Erythroblast (primary cell): ENCODE measurements at places on chromosomes 5 and 9.

GRCh38 chr5:59693492-59694309 lies 199.8 kb downstream of the PDE4D start:
- no peak for DNase-seq

DNA sequence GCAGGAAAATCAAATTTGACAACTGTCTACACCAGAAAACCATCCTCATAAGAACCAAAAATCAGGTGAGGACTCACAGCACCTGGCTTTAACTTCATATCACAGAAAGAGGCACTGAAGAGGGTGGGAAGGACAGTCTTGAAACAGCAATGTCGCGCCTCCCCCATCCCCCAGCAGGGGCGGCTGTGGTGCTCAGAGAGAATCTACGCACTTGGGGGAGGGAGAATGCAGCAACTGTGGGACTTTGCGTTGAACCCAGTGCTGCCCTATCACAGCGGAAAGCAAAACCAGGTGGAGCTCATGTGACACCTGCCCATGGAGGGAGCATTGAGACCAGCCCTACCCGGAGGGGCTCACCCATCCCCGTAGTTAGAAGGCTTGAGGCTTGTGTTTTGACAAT lies 191.8 kb downstream of the MSX2 start:
- no peak for DNase-seq

DNA sequence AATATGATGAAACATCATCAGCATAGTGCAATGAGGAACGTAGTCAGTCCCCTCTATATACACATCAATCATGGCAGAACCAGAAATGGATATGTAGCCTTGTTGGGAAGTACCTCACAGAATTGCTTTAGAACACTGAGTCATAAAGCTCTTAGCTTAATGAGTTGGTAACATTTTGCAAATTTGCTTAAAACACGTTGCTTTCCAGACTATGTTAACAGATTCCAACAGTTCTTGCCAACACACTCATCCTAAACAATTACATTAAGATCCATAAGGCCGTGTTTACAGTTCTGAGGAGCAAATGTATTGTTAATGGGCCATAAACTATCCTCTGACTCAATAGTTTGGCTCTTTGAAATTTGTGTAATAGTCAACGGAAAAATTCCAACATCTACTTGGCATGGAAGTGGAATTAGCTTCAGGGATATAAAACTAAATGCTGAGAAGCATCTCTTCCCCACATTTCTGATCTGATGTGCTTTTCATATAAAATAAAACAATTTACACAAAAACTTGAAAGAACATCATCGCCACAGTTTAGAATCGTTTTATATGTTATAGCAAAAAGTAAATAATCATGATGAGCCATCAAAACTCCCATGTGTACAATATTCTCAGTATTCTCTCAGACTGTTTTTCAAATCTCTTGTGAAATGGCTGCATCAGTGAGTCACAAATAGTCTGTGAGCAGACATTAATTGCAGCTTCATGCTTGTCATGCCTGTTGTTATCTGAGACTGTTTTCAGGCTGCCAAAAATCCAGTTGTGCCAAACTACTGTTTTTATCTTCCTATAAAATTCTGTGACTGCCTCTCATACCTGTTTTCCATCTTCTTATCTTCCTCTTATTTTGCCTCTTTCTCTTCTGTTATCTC lies 291.9 kb downstream of the COX7C start:
- peak; percentile 5 for DNase-seq

GRCh38 chr5:105735704-105736103 lies 1935.0 kb downstream of the EFNA5 start:
- DNase-seq: no peak

- DNase-seq: no peak
Observed at GRCh38 chr5:13488254-13488931, 456.1 kb downstream of the DNAH5 start.

DNA sequence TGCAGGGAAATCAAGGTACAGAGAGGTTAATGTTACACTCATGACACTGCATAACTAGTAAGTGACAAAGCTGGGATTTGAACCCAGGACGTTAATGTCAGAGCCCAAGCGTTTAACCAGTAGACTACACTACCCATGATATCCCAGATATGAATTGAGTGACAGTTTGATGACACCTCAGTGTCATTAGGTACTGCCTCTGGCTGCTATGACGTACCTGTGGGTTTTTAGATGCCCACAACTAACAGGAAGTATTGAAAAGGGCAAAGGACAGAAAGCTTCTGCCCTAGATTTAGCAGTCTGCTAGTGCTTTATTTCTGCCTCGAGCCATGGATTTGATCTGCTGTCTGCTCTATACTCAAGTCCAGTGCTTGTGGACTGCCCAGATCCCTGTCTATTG lies 56.2 kb downstream of the GLRA1 start:
- no peak for DNase-seq

- DNase-seq: no peak
Observed at GRCh38 chr5:59837071-59837470, 56.5 kb downstream of the PDE4D start.

- DNase-seq: no peak
Observed at GRCh38 chr5:16000056-16000455, 179.5 kb downstream of the MARCHF11 start.

GRCh38 chr9:86286278-86286677 lies 3.9 kb upstream of the ISCA1 start:
- DNase-seq: peak; percentile 89

DNA sequence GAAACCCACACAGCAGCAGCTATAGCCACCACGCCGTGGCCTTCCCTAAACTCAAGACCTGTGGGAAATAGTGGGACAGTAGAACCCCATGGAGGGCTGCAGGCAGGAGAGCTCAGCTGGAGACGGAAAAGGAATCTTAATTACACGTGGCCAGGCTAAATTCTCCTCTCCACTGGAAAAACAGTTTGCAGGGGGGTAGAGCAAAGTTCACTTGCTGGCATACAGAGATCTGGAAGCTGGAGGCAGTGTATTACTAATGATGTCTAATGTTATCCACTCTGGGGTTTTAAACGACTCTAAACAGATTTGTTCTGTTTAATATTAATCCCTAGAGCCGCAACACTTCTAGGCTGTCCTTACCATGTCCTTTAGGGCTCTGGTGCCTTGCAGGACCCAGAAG lies 257.1 kb downstream of the SAXO1 start:
- DNase-seq: no peak

- no peak for DNase-seq
Observed at GRCh38 chr9:135989722-135990467, 28.7 kb upstream of the UBAC1 start.

- no peak for DNase-seq
Observed at GRCh38 chr5:31630931-31631330, 8.0 kb upstream of the PDZD2 start.

- DNase-seq: no peak
Observed at GRCh38 chr5:74493411-74493810, 147.1 kb downstream of the ENC1 start.

- no peak for DNase-seq
Observed at GRCh38 chr9:90921104-90921503, 119.5 kb downstream of the SYK start.

DNA sequence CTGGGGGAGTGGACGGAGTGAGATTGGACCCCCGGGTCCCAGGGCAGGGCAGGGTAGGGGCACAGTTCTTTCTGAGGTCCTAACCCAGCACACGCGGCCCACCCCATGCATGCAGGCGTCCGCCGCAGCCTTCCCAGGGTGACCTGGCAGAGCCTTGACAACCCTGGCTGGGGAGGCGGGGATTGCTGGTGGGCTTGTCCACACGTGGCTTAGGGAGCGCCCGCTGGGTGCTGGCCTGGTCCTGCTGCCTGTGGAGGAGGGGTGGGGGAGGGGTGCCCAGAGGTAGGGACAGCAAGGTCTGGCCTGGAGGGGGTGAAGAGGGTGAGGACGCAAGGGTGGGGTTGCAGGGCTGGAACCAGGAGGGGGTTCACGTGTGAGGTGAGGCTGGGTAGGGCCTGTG lies 6.0 kb downstream of the RXRA start:
- no peak for DNase-seq

DNA sequence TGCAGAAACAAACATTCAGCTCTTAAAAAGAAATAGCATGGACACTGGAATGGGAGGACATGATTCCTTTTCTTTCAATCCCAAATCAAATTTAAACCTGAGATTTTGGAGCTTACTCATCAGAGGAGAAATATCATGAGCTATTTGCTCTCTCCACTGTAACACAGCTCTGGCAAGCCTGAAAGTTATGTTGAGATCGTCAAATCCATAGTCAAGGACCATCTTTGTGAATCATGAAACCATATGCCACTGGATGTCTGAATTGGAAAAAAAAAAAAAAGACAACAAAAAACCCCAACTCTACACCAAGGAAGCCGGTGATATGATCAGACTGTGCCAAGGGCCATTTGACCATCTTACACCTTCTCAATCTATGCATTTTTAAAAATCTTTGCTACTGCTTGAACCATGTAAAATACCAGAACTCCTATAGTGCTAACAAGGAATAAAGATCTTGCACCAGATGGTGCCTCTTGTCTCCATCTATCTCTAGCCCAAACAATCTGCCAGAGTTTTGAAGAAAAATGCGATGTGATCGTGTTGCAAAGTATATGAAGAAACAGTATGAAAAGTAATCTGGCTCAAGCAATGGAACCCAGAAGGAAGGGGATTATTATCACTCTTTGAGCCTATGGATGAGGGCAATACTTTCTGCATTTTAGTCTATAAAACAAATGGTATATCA lies 138.1 kb upstream of the MEF2C start:
- no peak for DNase-seq

- DNase-seq: no peak
Observed at GRCh38 chr5:124333298-124333979, 413.0 kb downstream of the ZNF608 start.

DNA sequence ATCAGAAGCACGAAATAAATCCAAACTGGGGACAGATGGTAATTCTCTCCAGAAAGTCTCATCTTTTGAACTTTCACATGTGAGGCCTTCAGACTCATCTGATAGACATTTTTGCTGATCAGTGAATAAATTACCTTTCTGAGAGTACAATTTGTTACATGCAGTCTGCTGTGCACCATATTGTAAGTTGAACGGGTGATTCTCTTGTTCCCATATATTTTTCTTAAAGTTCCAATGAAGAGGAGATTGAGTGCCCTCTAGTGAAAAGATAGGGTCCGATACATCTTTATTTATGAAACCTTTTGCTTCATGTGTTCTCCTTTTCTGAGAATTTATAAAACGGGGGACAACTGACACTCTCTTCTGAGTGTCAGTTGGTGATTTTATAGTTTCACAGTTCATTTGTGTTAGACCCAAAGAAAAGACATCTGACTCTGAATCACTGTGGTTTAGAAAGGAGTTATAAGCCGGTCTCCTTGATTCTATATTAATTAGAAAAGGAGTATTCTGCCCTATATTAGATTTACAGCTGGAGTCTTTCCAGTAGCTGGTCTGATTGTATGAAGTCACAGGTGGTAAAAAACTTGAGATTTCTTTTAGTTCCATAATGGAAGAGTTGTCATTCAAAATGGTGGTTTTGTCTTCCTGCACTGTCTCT lies 30.4 kb downstream of the GNG10 start:
- DNase-seq: peak; percentile 41

DNA sequence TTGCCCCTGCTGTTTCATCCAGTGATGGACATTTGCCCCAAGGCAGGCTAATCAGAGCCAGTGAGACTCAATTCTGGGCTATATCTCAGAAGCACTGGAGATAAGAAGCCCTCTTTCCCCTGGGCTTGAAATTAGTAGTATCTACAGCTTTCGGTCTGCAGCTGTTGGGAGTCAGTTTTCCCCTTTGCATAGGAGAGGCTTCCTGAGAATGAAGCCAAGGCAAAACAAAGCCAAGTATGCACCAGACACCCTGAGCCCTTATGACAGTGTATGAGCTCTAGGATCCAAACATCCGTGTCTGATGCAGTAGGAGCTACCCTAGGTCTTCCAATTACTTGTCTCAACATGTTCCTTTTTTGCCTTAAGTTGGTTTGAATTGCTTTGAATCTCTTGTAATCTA lies 79.2 kb upstream of the PANK3 start:
- no peak for DNase-seq

DNA sequence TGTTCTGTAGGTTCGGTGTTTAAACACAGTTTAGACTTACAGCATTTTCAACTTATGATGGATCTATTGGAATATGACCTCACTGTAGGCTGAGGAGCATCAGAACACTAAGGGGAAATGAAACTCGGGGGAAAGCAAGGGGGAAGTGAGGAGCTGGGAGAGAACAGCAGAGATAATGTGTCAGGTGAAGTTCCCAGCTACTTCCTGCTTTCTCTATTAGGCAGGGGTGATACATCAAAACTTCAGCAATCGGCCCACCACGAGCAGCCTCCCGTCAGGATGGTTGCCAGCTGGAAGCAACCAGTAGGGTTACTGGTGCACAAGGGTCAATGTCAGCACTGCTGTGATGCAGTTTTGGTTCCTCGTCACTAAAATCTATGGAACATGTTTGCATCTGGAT lies 34.3 kb downstream of the FAT2 start:
- no peak for DNase-seq

DNA sequence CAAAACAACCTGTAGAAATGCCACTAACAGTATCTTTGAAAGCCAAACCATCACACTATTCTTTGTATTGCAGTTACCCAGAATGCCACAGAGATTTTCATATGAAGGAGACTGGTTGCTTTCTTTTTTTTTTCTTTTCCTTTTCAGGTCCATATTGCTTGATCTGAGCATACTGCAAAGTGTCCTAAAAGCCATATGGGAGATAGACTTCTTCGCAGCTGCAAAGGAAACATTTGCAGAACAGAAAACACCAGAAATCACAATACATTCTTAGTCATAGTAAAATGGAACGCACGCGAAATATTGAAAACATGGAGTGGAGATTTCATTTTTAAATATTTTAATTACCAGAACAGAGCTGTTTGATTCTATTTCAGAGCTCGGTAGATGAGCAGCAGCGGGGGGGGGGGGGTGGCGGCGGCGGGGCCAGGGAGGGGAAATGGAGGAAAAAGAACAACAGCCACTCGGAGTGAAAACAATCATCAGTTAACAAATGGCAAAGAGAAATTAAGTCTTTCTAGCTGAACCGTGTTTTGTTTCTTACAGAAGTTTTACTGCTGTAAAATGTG lies 284.1 kb downstream of the NFIB start:
- DNase-seq: no peak

GRCh38 chr9:40884072-40884901 lies 244.2 kb downstream of the FOXD4L6 start:
- no peak for DNase-seq

- DNase-seq: no peak
Observed at GRCh38 chr5:164352695-164353094, 847.3 kb downstream of the MAT2B start.

DNA sequence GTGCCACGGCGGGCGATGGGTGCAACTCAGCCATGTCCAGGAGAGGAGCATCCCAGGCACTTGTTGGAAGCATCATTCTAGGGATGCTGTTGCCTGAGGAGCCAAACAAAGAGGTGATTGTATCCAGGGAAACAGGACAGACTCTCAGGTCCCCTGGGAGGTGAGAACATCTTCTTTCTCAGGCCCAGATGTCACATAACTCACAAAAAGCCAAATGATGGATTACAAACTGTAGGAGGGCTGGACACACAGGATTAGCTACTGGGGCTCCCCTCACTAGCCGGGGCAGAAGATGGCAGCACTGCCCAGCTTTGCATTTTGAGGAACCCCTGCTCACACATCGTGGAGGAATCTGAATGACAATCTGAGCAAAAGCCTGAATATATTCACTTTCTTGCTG lies 64.7 kb upstream of the NFIL3 start:
- DNase-seq: no peak
